ENCODE measurements at places on chromosomes 4 and X. TPM values are rescaled to one million over a fixed set of nuclear protein-coding genes. Genes with fewer than 3 reads are reported as not detected.

- peak; percentile 56 for DNase-seq
Observed at GRCh38 chr4:88522702-88523324, 763 bp downstream of the PYURF start.

Gene SPANXB1
- total RNA-seq, result not detected

DNA sequence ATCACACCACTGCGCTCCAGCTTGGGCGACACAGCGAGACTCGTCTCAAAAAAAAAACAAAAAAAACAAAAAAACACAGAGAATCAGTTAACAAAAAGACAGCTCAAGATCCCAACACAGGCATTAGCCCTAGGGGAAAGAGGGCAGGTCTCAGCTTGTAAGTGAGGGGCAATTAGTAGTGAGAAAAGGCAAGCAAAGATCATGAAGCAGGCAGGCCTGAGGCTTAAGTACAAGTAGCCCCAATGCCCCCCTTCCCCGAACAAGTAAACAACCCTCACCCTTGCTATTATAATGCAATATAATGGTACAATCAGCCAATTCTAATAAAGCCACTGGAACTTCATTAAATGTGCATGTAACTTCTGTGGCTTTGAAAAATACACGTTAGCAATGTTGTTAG is 17.0 kb downstream of the ADGRA3 start:
- no peak for DNase-seq

Gene AASDH
- total RNA-seq, result 6.5 TPM

Gene DUX4
- not detected for total RNA-seq

Gene RAB33A
- total RNA-seq, result not detected

DNA sequence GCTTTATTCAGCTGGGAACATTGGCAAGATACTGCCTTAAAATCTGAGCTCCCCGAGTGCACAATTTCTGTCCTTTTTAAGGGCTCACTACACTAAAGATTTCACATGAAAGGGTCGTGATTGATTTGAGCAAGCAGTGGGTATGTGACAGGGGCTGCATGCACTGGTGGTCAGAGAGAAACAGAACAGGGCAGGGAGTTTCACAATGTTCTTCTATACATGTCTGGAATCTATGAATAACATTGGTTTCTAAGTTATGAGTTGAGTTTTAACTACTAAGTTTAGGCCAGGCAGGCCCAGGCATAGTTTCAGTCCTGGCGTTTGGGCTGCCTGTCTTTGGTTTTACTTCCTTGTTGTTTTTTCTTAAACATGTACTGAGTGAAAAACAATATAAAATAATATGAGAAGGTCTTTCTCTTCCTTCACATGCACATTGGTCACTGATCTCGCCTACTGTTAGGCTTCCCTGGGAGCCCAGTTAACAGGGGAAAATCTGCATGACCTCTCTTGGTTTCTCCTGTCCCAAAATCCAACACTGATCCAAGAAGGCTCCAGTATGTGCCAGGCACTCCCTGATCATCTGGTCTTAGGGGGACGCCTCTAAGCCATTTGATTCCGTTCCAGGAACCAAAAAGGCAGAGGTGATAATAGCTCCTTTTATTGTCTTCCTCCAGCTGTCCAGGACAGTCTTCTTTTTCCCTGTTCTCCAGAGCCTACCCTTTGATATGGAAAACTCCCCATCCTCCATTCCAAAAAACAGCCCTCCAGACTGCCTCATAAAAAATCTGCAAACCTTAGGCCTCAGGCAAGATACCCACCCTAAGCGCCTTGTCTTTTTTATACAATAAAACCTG is at the start of gene UGT2B17:
Gene UGT2B17, minus strand, starts transcription at position 51 of the 854 bp plus-strand sequence. CDS start 7,838 bp downstream, outside the sequence.
- no peak for DNase-seq

DNA sequence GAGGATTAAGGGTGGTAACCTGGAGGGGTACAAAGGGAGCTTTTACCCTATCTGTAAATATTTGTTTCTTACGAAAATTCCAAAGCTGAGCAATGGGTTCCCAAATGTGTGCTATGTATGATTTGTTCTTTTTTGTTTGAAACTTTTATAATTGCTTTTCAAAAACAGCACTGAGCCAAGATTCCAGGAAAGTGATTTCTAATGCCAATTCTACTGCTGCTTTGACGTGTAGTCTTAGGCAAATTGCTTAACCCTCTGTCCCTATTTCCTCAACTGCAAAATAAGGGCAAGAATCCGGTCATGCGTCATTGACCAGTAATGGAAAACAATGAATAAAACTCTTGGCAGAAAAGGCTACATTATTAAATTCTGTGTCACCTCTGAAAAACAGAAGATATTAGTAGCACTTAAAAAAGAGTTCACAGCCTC is 454.7 kb downstream of the IL15 start:
- DNase-seq, result no peak

Gene EFHC2
- 1.9 TPM for total RNA-seq

- DNase-seq, result no peak
Observed at GRCh38 chr4:147760695-147761094, 28.8 kb downstream of the ARHGAP10 start.

DNA sequence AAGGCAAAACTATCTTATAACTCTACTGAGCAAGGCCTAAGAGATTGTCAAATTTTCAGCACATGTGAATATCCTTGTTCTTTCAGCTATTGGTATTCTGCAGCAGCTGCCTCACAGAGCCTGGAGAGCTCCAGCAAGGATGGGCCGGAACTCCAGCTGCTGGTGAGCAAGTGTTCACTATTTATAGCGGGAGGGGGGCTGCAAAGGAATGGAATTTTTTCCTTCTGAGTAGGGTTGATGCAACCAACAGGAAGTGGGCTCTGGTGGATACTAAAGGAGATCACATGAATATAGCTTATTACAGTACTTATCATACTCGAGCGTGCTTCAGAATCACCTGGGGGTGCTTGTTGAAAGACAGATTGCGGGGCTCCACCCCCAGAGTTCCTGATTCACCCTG is 20.2 kb upstream of the SETD7 start:
- DNase-seq, result no peak

DNA sequence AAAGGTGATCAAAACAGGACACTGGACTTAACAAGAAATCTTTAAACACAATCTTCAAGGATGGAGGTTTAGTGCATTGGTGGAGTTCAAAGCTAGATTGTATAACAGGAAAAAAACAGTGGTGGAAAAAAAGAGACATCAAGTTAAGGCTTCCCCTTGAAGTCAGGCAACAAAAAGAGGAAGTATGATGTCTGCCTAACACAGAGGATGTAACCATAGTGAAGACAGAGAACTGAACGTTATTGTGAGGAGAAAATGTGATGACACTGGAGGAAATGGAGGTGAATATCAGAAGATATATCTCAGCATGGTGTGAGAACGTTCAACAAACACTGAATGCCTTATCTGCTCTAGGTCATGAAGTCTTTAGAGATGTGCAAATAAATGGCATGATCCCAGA is 192.4 kb upstream of the AR start:
- no peak for DNase-seq

GRCh38 chr4:76641758-76642157 is 206.7 kb downstream of the SHROOM3 start:
- DNase-seq, result no peak

Gene TSPAN7
- total RNA-seq, result 97.1 TPM

GRCh38 chr4:149584722-149585121 is 230.9 kb downstream of the IQCM start:
- DNase-seq, result no peak

DNA sequence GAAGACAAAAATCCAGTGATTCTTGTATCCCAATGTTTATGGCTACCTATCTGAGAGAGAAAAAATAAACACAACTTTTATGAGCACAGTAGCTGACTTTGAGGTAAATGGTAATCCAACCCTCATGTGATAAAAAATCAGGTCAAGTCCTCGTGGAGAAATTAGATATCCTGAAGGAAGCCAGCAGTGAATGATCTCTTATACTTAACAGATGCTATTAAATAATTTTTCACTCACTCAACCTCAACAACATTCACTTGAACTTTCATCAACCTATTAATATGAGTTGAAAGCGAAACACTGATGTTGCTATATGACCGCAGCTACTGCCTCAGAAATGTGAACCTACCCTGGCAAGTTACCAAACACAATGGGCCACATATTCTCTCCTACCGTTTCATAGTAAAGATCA is 105.4 kb downstream of the GPC3 start:
- no peak for DNase-seq

GRCh38 chr4:83250687-83251446 is 33.7 kb downstream of the COQ2 start:
- DNase-seq, result no peak

- no peak for DNase-seq
Observed at GRCh38 chr4:8514391-8514790, 65.8 kb upstream of the GPR78 start.

Gene SRPX
- total RNA-seq, result 11.9 TPM

DNA sequence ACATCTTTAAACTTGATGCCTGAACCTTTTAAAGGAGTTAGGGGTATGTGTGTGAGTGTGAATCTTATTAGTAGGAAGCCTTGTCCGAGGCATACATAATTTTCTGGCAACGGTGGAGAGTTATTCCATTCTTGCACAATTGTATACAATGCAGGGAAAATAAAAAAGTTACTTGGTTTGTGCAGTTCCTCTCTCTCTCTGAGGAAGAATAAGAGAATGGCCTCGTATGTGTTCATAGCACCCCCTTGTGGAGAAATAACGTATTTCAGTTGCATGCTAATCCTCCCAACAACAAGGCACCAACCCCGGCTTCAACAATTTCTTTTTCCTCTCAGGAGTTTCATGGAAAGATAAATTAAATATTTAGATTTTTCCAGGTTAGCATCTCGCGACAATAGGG is 33.7 kb upstream of the FGF13 start:
- DNase-seq, result no peak

- DNase-seq, result no peak
Observed at GRCh38 chr4:188986271-188986689, 847.0 kb downstream of the TRIML1 start.

Gene MECP2
- 32.3 TPM for total RNA-seq

DNA sequence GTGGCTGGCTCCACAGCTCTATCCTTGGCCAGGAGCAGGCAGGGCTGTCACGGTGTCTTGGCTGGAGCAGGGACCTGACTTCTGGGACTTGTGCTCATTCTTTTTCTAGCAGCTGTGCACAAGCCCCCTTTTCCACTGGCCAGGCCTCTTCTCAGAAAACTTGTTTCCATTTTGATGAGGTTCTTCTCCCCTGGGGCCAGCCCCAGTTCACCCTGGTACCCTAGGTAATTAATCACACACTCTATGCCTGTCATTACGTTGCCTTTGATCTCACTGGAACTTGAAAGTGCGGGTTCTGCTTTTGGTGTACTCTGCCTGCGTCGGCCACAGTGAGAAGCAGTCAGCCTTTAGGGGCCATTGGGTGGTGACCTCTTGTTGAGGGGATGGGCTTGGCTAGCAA is 26.6 kb downstream of the DRD5 start:
- no peak for DNase-seq

DNA sequence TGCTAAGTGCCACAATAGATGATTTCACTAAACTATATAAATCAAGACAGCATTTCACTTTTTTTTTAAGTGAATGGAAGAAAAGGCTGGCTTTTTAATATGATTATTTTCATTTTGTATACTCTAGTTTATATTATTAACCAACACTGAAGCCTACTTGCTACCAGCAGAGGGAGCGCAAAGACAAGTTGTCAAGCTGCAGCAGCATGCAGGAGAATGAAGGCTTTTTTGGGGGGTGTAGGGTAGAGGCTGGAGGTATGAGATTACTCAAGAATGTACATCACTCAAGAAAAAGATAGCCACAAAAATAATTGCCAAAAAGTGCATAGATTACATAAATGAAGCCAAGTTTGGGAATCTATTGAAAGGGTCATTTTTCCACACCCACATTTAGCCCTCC is 519.5 kb downstream of the FGF13 start:
- peak; percentile 7 for DNase-seq

DNA sequence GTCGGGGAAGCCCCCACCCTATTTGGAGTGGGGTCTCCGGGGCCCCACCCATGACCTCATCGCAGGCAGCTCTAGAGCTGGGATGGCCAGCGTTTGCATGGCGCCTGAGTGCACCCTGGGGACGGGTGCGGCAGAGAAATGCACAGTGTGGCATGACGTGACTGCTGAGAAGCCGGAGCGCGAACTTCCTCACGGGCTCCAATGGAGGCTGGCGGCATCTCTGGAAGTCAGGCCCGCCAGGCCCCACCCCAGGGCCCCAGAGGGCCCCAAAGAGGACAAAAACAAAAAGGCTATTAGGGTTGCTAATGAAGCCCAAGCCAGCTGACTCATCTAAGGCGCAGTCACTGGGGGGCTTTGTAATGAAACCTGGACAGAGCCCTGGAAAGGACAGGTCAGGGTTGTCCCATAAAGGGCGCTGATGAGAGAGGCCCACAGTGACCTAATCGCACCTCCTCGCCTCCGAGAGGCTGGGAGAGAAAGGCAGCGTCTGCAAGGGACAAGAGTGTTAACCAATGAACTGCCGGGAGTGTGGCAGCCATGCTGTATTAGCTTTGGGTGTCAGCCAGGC is 86.0 kb upstream of the C1QTNF7 start:
- no peak for DNase-seq

Gene PNCK
- total RNA-seq, result 1.1 TPM

- no peak for DNase-seq
Observed at GRCh38 chr4:139084804-139085093, 69.2 kb downstream of the NOCT start.

Gene PCDH19
- 0.43 TPM for total RNA-seq

DNA sequence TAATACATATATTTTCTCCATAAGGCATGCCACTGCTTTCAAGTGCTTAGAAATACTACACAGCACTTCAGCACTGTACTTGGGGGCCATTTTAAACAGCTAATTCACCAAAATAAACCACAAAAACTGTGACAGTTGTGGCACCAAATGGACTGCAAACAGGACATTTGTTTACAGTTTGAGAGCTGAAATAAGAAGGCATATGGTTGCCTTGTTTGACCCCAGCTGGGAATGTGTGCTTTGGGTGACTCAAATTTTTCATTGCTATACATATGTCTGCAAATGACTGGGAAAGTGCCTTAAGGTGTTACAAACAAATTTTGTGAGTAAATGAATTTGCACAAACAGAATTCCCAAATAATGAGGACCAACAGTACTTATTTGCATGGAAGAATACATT is 124.2 kb downstream of the BANK1 start:
- DNase-seq, result no peak

GRCh38 chr4:53450773-53451172 is 73.3 kb downstream of the FIP1L1 start:
- DNase-seq, result no peak

- DNase-seq, result no peak
Observed at GRCh38 chr4:504076-504475, 5.1 kb downstream of the PIGG start.

Gene ANOS1
- 0.34 TPM for total RNA-seq

- DNase-seq, result no peak
Observed at GRCh38 chr4:26257850-26258249, 63.0 kb upstream of the RBPJ start.
